Activated CD4-positive, alpha-beta memory T cell treated with anti-CD3 and anti-CD28 coated beads for 36 hours (primary cell): ENCODE measurements at places on chromosomes 6 and 20. TPM values are rescaled to one million over a fixed set of nuclear protein-coding genes. Genes with fewer than 3 reads are reported as not detected.

Gene GJA1
- not detected for total RNA-seq

Gene SLC26A8
- total RNA-seq, result not detected

Gene TMC2
- not detected for total RNA-seq

Gene CALHM6
- 4.4 TPM for total RNA-seq

Gene TMEM244
- not detected for total RNA-seq

Gene CYP39A1
- not detected for total RNA-seq

Gene SLC17A3
- total RNA-seq, result 0.43 TPM

Gene SPTLC3
- total RNA-seq, result 0.26 TPM

Gene MEP1A
- not detected for total RNA-seq

Gene APOM
- total RNA-seq, result 3.1 TPM

Gene ABHD12
- total RNA-seq, result 22.3 TPM

Gene HDGFL1
- total RNA-seq, result not detected

Gene OPRM1
- not detected for total RNA-seq

Gene MLIP
- total RNA-seq, result not detected

Gene PHACTR2
- 28.1 TPM for total RNA-seq

Gene RPS6KA2
- total RNA-seq, result 7.9 TPM

Gene PCMT1
- total RNA-seq, result 98.0 TPM

Gene CFAP206
- total RNA-seq, result not detected

Gene SAMD3
- 3.7 TPM for total RNA-seq
